ENCODE measurements at places on chromosomes 3 and 15.

- no peak for DNase-seq
Observed at GRCh38 chr3:52437326-52438103, 7.4 kb downstream of the SEMA3G start.

DNA sequence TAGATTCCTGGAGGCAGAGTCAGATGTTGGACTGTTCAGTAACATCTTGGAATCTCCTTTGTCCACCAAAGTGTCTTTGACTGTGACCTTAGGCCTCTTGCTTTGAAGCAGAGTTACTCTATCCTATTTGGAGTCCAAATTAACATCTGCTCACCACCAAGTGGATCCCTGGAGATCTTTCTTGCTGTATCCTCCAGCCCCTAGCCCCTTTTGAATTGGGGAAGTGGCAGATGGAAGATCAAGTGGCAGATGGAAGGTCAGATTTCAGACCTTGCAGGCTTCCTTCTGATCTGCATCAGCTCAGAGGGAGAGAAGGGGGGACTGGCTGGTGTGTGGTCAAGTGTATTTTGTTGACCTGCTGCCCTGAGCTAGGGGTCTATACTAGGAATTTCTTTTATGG lies 125.0 kb upstream of the ROPN1 start:
- no peak for DNase-seq

- no peak for DNase-seq
Observed at GRCh38 chr3:121883507-121883906, 10.7 kb upstream of the SLC15A2 start.

DNA sequence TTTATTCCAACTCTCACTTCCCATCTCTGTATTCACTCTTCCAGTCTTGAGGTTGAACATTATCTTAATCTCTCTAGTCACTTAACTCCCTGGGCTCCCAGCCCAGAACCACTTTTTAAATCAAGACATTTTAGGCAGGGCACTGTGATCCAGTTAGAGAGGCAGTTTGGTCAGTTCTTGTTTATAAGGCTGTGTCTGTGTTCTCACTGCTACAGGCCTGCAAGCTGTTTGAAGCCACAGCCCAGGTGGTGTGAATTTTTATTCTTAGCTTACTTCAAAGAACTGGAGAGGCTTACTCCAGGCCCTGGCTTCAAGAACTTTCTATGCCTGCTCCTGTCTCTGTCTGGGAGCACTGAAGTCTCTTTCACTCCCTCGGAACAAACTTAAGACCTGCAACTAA lies 906.1 kb downstream of the CADM2 start:
- no peak for DNase-seq

GRCh38 chr3:194879991-194880939 lies 194.6 kb downstream of the FAM43A start:
- peak; percentile 44 for DNase-seq

DNA sequence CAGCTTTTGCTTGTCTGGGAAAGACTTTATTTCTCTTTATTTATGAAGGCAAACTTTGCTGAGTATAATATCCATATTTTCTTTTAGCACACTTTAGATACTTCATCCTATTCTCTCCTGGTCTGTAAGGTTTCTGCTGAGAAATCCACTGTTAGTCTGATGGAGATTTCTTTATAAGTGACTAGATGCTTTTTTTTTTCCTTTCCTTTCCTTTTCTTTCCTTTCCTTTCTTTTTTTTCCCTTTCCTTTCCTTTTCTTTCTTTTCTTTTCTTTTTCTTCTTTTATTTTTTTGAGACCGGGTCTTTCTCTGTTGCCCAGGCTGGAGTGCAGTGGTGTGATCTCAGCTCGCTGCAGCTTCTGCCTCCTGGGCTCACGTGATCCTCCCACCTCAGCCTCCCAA lies 38.4 kb downstream of the TOPAZ1 start:
- DNase-seq = no peak

- DNase-seq = no peak
Observed at GRCh38 chr3:181892848-181893247, 181.1 kb downstream of the SOX2 start.

Data from nucleus accumbens (tissue), 56 donors.